AML-193 (cell line): ENCODE measurements at places on chromosomes 4 and X.

GRCh38 chrX:1606496-1606895, 8.4 kb upstream of the ASMT start:
- no peak for DNase-seq

DNA sequence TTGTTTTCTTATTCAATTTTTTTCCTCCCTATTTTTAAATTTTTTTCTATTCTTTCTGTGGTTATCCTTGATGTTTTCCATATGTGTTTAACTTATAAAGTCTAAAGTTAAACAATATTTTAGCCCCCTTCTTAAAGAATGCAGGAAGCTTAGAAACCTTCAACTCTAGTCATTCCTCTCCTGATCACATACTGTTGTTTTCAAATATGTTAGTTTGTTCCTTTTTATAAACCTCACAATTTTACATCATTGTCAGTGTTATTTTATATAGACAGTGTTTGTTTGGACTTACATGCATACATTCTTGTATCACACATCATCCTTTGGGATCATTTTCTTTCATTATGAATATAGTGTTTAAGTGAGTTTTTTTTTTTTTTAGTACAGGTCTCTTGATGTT, 31.6 kb downstream of the KANTR start:
- no peak for DNase-seq

- no peak for DNase-seq
Observed at GRCh38 chrX:7444967-7445366, 297.0 kb upstream of the PUDP start.

DNA sequence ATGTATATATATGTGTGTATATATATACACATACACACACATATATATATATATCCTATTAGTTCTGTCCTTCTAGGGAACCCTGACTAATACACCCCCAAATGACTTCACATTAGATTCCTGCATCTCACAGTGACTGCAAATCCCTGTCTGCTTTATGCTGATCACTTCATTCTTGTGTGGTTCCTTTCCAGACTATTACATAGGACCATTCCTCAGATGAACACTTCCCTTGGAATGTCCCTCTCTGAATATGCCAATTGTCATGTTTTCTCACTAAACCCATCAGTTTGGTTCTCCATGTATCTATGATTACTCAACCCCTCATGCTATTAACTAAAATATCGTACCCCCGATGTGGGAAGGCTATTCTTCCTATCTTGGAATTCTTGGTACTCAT, 605.2 kb upstream of the NR3C2 start:
- DNase-seq = no peak

DNA sequence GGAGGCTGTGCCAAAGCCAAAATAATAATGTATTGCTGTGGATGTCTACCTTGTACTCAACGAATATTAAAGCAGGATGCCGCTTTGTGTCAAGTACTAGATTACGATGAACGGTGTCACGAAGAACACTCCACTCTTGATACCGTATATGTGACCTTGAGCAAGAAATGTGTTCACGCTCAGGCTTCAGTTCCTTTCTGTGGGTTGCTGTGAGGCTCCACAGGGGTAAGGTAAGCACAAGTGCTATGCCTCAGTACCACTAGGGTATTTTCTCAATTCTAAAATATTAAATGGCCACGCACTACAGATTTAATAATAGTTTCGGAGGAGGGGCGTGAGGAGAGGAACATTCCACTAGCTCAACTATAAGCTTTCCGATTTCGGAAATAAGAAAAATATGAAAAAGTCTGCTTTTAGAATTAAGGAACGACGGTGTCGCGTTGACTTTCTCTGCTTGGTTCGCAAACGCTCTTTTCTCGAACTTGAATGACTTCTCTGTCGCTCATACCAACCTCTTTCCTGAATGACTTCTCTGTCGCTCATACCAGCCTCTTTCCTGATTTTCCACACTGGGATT, 607 bp upstream of the SCOC start:
- peak; percentile 64 for DNase-seq

GRCh38 chr4:25588206-25588605, 67.4 kb upstream of the SLC34A2 start:
- DNase-seq = no peak

DNA sequence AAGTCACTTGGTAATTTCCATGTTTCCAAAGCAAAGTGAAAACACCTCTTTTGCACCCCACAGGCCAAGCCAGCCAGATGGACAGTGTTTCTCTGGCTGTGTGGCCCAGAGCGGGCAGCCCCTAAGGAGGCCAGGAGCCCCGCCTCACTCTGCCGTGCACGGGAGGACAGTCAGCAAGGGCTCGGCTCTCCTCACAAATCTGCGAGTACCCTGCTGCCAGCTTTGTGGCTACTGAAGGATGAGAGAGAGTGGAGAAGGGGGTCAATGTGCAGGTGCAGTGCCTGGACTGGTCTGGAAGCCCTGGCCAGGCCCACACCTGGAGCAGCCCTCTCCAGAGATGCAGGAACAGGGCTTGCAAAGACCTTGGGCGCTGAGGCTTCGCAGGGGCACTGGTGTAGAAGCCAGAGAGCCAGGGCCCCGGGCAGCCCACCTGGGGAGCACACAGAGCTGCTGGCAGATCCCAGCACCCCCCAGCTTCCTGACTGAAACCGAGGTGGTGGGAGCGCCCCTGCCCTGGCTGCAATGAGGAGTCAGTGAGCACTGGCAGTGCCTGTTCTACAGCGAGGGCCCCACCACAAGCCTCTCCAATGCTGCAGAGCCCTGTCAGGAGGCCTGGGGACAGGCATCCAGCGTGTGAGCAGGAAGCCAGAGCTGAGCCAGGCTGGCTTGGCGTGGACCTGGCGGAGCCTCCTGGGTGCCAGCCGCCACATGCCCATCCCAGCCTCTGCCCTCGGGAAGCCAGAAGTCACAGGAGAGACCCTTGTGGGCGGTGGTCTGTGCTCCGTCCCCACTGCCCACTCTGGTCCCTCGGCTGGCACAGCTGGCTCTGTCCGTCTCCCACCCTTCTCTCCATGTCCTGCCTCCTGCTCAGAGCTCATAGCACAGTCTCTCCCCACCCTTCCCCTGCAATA, 3.9 kb downstream of the SPON2 start:
- no peak for DNase-seq

DNA sequence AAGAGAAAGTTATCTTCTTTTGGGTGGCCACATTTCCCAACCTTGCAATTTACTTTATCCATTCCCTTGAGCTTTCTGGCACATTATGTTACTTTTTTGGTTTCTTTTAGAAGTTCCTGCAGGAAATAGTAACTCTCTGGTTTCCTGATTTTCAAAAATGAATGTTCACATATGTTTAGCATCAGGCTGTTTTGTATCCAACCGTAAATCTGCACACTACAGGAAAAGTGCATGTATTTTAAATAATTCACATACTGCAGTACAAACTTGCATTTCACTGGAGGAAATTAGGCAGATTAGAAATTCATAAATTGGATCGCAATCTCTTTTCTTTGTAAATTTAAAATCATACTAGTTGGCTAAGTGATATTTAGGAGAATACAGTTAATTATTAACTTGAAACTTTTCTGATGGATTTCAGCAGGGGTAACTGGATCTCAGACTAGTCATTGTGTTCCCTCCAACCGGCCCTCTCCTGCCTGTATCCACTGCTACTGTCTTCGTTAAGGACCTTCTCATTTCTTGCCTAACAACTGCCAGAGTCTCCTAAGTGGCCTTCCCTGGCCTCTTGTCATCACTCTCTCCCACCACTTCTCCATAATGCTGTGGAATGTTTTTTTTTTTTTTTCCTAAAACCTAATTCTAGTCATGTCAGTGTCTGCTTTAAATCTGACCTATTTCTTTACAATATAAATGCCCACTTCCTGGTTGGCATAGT, 137.2 kb downstream of the UNC5C start:
- no peak for DNase-seq

DNA sequence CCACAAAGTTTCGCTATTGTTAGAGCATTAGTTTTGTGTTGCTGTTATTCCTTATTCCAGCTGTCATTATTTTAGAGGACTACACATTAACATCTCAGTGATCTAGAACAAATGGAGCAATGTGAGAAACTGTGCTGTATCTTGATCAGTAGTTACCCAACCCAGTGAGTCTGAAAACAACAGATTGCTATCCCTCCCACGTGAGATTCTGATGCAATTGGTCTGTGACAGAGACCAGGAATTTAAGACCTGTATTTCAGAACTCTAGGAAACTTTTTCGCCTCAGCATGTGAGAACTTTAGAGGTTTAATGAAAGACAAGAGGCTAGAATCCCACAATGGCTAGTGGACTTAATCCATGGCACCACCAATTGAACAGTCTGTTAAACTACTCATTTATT, 35.7 kb upstream of the CDS1 start:
- no peak for DNase-seq

GRCh38 chrX:29237972-29238371, 650.7 kb downstream of the IL1RAPL1 start:
- DNase-seq = no peak

DNA sequence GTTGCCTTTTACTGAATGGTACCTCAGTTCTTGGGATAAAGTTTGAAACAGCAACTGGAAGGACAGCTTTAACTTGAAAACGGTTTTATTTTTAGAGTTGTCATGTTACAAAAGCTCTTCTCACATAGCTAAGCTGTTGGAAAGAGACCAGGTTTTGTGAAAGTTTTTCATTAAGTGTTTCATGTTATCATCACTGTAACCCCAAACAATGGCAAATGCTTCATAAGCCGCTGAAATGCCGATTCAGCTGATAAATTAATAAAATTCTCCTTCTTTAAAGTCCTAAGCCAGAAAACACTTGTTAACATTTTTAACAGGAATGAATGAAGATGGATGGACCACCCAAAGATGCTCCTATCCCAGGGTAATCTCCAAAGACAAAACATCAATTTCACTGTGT, 76.1 kb upstream of the IRF2 start:
- no peak for DNase-seq

DNA sequence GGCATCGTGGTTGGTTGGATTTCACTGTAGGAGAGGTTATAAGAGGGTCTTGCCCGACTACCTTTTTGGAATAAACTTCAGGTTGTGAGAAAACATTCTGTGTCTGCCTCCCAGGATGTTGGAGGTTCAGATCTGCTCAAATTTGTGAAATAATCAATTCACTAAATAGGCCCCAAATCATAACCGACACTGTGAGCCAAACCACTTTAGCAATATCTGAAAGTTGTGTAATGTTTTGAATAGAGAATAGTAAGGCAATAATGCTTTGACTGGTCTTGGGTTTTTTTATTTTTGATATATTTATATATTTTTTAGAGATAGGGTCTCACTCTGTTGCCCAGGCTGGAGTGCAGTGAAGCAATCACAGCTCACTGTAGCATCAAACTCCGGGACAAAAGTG, 131.2 kb downstream of the GLRA3 start:
- no peak for DNase-seq

- DNase-seq = no peak
Observed at GRCh38 chr4:38563707-38564495, 100.1 kb upstream of the KLF3 start.

DNA sequence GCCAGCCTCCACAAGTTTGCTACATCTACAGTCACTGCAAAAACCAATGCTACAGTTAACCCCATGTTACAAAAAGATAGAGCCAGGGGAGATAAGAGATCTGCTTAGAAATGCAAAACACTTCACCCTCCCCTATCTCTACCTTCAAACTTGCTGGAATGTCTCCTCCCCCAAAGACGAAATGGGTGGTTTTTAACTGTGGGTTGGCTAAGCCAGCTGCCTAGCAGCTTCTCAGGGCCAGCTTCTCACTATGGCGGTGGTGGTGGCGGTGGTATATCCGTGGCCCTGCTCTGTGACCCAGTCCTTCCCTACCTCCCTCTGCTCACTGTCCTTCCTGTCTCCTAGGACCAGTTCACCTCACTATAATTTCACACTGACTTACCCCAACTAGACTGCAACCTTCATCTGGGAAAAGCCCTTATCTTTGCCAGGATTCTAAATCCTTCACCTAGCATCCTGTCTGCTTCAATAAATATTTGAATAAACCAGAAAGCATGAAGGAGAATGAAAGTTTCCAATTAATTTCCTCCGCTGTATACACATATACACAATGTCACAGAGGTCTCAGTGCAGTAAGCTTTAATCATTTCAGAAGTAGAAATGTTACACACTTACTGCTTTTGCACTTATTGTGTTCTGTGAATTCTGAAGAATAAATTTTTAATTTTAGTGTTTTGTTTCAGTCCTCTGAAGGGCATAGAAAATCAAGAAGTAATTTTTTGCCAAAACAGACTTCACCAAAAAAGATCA, 46.3 kb downstream of the SH3KBP1 start:
- DNase-seq = no peak

DNA sequence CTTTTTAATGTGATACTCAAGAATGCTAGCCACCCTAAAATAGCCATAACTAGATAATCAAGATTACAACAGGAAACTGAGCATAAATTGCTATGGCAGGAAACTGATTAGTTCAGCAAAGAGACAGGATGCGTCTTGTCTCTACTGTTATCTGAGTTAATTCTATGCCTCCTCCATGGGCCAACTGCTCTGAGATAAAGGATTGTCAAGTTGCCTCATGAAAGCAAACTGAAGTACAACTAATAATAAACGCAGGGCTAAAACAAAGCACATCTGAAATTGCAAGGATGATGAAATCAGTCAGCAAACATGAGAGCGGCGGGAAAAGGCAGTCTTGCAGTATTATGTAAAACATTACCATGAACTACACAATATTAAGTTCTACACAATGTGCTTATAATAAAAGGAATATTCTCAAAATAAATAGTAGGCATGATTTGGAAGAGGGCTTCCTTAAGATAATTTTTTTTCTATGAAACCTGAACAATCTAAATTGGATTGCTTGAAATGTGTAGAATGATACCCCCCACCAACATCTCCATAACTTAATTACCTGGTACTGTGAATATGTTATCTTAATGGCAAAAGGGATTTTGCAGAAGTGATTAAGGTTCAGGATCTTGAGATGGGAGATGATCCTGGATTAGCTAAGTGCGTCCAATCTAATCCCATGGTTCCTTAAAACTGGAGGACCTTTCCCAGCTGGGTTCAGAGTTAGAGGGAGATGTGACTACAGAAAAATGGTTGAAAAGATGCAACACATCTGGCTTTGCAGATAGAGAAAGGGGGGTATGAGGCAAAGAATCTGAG, 65.9 kb downstream of the ANTXR2 start:
- peak; percentile 21 for DNase-seq

DNA sequence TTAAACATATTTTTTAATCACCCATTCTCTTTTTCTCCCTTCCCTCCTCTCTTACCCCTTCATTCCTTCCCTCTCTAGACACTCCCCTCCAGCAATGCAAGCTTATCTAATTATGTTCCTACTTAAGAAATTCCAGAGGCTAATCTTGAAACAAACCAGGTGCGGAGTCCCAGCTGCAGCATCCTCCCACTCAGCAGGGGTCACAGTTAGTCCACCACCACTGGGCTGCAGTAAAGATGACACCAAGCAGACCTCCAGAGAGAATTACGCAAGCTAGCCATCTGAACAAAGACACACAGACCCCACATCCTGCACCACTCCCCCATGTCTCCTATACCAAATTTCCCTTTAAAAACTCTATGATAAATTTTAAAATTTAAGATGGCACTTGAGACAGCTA, 13.9 kb upstream of the SEC24B start:
- DNase-seq = no peak

GRCh38 chrX:13189380-13189779, 130.5 kb downstream of the ATXN3L start:
- DNase-seq = no peak

DNA sequence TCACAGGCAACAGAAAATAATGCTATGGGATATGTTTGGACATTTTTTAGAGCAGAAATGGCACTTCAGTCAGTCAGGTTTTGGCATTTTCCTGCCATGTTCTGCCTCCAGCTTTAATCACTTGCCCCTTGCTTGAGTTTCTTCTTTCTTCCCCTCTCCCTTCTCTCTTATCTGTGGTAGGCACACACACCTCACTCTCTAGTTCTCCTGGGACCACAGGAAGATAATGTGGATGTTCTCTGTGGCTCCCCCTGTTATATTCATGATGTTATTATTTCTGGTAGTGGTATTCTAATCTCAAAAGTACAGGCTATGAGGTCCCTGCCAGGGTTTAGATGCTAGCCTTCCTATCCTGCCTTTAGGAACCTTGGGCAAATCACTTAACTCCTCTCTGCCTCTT, 5.2 kb downstream of the HADH start:
- DNase-seq = no peak
